ENCODE measurements at places on chromosomes 5 and 9. TPM values are rescaled to one million over a fixed set of nuclear protein-coding genes. Genes with fewer than 3 reads are reported as not detected.

C5orf52 gene
- total RNA-seq = not detected

- DNase-seq = no peak
These were observed 110.9 kb downstream of the GRIA1 start for GRCh38 chr5:153601377-153601776.

DNA sequence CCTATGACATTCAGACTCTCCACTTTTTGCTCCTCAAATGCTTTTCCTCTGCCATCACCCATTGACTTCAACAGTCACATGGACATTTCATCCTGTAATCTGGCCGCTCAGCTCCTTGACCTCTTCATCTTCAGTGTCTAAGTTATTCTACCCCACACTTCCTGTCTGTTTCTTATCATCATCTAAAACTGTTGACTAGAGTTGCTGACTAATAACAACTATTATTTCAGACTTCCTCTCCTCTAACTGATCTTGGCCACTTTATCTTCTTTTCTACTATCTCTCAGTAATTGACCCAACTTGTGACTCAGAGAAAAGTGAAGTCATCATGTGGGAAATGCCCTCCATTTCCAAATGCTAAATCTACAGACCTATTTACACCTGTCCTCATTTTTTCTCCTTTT, 254.7 kb upstream of the TRPC7 start:
- no peak for DNase-seq

DNA sequence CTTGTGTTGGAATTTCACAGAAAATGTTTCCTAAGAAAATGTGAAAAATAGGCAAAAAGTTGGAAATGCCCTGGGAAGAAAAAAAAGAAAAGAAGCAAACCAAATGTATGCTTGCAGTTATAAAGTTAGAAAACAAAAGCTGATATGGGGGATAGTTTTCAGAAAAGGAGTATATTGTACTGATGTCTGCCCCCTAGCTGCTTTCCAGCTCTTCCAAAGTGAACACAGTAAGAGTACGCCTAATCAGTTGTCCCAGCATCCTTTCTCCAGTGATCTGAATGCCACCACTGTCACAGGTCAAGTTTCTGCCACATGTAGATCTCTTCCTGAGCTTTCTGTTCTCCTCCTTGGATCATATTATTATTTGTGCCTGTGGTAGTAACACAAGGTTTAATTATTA, 5.8 kb downstream of the TYRP1 start:
- DNase-seq = no peak

DNA sequence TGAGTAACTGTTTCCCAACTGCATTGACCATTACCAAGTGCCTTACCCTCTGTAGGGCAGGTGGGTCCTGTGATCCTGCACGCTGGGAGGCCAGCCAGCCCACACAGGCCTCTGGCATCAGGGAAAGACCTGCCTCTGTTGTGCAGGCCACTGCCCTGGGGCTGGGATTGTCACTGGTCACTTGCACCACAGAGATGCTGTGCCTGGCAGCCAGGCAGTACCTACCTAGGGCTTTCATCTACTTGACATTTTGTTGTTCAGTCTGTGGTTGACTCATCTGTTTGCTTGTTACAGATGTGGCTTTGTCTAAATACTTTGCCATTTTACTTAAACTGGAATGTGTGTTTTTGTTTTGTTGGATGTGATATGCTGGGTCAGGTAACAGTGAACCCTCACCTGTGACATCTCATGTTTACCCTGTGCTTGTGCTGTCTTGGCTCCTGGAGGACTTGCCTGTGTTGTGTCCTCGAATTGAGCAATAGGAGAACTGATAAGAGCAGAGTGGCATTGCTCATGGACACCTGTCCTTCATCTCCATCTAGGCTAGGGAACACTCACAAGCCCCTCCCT, 32.8 kb downstream of the SECISBP2 start:
- no peak for DNase-seq

DNA sequence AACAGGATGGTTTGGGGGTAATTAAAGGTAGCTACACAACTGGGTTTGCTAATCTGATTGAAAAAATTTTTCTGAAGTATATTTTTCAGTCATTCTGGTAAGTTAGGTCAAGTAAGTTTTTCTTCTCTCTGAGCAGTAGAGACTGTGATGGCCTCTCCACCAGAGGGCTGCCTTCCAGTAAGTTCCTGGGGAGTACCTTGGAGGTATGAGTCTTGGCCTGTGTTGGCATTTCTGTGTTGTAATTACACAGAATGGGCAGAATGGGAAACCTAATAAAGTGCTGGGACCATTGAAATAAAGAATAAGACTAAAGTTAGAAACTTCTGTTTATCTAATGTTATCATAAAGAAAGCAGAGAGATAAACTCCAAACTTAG, 430.8 kb downstream of the ARHGEF28 start:
- DNase-seq = no peak

DNA sequence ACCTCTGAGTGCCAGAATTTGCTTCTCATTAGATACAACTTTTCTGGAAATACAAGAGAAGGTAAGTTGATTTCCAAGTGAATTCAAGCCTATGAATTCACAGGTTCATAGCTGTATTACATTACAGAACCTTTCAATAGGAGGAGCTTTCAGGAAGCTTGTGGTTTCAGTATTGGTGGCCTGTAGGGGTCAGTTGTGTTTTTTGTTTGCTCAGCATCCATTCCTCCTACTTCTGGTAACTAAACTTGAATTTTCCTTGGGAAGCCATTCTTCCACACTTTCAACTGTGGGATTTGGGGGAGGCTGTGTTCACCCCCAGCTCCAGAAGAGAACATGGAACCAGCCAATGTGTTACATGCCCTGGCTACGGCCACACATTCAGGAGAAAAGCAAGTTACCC, 5.6 kb upstream of the CYSTM1 start:
- no peak for DNase-seq

DNA sequence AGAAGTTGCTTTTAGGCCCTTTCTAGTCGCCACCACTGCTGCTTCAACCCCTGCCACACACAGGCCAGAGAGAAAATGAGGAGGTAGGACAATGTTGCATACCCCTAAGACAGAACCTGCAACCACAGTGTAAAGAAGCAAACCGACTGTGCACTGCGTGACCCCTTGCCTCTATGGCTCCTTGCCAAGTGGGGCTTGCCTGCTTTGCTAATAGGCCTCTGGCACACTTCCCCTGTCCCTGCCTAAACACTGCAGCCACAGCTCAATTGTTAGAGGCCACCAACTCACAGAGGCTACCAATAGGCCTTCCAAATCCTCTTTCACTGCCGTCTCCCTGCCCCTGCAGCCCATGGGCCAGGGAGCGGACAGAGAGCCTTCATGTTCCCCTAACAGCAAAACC, 280.1 kb downstream of the CDH10 start:
- DNase-seq = no peak

- no peak for DNase-seq
These were observed 284.1 kb downstream of the CTNND2 start for GRCh38 chr5:11620172-11620571.

Data from chondrocyte (in vitro differentiated cells).